ENCODE measurements at places on chromosomes 3 and 15.
A peak's percentile ranks its signal among the peaks of the same experiment; 100 is the strongest.

- peak; percentile 33 for DNase-seq
Observed at GRCh38 chr3:9130345-9131305, 118.8 kb downstream of the SRGAP3 start.

GRCh38 chr15:72774696-72775383 is 8.7 kb downstream of the ADPGK start:
- DNase-seq, result no peak

DNA sequence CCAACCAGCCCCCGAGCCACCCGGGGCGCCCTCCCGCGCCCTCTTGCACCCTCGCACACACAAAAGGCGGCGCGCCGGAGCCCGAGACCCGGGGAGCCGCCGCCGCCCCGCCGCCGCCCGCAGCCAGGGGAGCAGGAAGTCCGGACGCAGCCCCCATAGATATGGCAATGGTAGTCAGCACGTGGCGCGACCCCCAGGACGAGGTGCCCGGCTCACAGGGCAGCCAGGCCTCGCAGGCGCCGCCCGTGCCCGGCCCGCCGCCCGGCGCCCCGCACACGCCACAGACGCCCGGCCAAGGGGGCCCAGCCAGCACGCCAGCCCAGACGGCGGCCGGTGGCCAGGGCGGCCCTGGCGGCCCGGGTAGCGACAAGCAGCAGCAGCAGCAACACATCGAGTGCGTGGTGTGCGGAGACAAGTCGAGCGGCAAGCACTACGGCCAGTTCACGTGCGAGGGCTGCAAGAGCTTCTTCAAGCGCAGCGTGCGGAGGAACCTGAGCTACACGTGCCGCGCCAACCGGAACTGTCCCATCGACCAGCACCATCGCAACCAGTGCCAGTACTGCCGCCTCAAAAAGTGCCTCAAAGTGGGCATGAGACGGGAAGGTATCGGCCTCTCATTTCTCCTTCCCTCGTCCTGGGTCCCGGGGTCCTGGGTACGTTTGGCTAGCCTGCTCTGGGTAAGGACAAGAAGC is 1.6 kb downstream of the NR2F2 start:
- peak; percentile 61 for DNase-seq

DNA sequence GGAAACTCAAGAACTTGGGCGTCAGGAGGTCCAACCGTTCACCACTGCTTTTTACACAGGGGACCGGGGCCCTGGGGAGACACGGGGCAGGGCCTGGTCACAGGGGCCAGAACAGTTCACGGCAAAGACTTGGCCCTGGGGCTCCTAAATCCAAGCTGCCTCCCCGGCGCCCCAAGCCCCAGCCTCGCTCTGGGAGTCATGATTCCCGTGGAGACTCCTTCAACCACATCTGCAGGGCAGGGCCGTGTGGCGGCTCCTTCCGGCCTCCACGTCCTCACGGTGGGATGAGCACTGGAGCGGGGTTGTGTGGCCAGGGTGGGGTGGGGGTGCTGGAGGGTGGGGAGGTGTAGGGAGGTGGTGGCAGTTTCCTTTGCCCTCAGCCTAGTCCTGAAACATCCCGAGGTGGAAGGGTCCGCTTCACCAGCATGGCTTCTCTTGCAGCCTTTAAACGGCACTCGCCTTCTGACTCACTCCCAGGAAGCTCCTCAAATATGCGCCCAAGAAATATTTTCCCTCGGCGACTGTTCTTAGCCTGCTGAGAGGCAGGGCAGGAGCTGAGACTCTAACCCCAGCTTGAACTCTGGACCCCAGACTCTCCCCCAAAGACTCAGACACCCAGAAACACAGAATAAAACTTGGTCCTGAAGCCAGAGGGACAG is 1.8 kb downstream of the MUC4 start:
- no peak for DNase-seq

GRCh38 chr15:56996093-56996492 is 77.6 kb downstream of the TCF12 start:
- no peak for DNase-seq

DNA sequence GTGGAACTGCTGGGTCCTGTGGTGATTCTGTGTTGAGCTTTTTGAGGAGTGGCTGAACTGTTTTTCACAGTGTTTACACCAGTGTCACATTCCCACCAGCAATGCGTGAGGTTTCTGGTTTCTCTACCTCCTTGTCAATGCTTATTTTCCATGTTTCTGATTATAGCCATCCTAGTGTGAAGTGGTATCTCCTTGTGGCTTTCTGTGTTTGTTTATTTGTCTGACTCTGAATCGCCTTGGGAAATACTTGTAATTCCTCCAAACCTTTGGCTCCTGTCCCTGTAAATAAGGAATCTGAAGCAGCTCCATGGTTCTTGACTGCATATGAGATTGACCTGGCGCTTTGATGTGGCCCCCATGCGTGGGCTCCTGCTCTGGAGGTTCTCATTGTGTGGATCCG is 20.6 kb downstream of the FAN1 start:
- no peak for DNase-seq

- DNase-seq, result no peak
Observed at GRCh38 chr3:175948041-175948440, 1088.9 kb downstream of the NAALADL2 start.

- no peak for DNase-seq
Observed at GRCh38 chr3:156630081-156630772, 44.2 kb upstream of the TIPARP start.
